ENCODE measurements at places on chromosomes 4 and X. TPM values are rescaled to one million over a fixed set of nuclear protein-coding genes. Genes with fewer than 3 reads are reported as not detected.

- H3K27me3 ChIP-seq = no peaks in the 10 kb centered on the region
- no peaks in the 10 kb centered on the region for H3K36me3 ChIP-seq
- no peaks in the 10 kb centered on the region for H3K4me1 ChIP-seq
- no peak overlapping the region for H3K4me3 ChIP-seq
- no peak overlapping the region for H3K27ac ChIP-seq
Observed at GRCh38 chr4:97590266-97590665, 553.0 kb downstream of the STPG2 start.

DNA sequence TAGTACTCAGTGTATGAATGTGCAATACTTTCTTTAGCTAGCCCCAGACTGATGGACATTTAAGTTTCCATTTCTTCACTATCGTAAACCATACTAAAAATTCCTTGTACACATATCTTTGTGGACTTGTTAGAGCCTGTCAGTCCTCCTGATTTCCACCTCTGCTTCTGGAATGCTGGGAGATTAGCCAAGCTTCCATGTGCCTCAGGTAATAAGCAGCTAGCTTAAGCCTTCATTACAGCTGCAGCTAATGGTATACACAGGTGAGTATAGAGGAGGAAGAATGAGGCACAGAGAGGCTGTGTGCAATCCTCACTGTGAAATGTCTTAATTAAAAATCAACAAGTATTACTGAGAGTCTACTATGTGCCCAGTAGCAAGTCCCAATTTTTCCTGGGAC, 9.8 kb downstream of the SMIM9 start:
- H3K4me3 ChIP-seq = no peak overlapping the region
- H3K27ac ChIP-seq = no peak overlapping the region
- no peaks in the 10 kb centered on the region for H3K36me3 ChIP-seq
- peaks cover 3% of the 10 kb centered on the region for H3K27me3 ChIP-seq

The CHRDL1 gene
- total RNA-seq = not detected

DNA sequence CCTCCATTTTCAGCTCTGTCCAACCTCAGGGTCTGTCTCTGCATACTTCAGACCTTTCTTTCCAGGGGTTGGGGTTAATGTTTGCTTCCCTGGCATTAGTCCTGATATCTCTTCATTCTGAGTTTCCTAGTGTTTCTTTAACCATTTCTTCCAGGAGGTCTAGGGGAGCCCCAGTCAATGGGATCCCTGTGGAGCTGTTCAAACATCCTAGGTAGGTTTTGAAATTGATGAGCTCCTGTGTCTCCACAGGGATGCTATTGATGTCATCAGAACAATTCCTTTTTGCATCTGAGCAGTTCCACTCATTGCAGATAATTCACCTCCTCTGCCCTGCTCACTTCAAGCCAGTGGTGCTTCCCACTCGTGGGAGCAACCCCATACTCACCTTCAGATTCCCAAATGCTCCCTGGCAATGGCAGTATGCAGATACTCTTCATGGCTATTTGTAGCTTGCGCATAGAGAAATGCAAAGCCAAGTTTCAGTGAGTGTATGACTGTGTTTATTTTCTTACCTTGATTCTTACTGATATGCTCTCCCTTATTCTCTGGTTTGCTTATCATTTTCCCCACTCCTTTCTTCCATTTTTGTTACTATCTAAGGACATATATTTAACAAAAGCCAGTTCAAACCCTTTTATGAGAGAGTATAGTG, 33.7 kb upstream of the LIMCH1 start:
- no peaks in the 10 kb centered on the region for H3K36me3 ChIP-seq
- no peak overlapping the region for H3K27ac ChIP-seq
- no peaks in the 10 kb centered on the region for H3K27me3 ChIP-seq
- no peaks in the 10 kb centered on the region for H3K4me1 ChIP-seq

DNA sequence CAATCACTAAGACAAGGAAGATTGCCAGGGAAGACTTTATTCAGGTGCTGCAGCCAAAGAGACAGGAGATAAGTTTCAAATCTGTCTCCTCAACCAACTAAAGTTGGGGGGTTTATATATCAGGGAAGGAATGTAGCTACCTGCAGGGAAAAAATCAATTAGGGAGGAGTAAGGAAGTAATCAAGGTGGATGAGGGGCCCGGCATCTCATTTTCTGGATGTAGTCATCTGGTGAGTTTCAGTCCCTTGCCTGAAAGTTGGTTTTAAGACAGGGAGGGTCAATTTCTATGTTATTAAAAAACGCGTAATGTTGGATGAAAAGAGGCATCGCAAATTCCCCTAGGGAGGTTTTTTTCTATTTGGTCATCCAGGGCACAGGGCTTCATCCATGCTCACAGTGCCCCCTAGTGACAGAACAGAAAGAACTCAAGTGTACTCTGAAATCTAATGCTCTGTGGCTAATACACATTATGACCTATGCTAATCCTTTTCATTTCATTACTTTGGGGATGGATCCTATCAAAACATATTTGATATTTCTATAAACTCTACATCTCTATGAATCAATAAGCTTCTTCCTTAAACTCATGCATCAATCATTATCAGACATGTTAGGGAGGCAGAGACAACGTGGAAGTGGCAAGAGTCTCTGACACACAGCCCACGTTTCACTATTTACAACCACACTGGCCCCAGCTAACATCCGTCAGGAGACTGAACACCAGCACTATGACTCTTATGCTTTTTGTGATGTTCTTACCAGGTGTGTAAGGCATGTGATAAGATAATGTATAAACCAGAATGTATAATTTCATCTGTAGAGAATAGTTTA, 1577.0 kb upstream of the TENM3 start:
- no peaks in the 10 kb centered on the region for H3K27me3 ChIP-seq
- DNase-seq = no peak

The TMEM164 gene
- total RNA-seq = 24.1 TPM

The TSPAN6 gene
- not detected for total RNA-seq

- H3K27me3 ChIP-seq = no peaks in the 10 kb centered on the region
- no peak overlapping the region for H3K27ac ChIP-seq
- H3K4me1 ChIP-seq = no peaks in the 10 kb centered on the region
- H3K4me3 ChIP-seq = no peak overlapping the region
Observed at GRCh38 chr4:43778187-43778915, 670.3 kb downstream of the KCTD8 start.

DNA sequence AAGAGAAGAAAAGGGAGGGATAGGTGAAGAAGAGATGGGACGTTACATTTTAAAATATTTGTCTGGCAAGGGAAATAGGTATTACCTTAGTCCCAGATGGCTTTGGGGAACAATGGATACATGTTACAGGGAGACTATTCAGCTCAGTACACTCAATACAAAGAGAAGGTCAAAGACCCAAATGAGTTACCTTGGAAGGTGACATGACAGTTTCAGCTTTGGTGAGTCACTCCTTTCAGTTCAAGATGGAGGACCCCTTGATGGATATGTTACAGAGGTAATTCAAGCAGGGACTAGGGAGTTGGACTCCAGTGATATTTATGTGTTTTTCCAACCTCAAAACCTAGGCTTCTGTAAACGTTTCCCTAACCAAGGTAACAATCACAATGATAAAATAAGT, 5.0 kb downstream of the NOA1 start:
- peaks cover 61% of the 10 kb centered on the region for H3K36me3 ChIP-seq
- H3K27me3 ChIP-seq = no peaks in the 10 kb centered on the region
- DNase-seq = no peak
- H3K4me3 ChIP-seq = no peak overlapping the region

The CLDN34 gene
- not detected for total RNA-seq

The IL2RG gene
- total RNA-seq = 637 TPM

The TMSB15B gene
- total RNA-seq = 7.5 TPM

DNA sequence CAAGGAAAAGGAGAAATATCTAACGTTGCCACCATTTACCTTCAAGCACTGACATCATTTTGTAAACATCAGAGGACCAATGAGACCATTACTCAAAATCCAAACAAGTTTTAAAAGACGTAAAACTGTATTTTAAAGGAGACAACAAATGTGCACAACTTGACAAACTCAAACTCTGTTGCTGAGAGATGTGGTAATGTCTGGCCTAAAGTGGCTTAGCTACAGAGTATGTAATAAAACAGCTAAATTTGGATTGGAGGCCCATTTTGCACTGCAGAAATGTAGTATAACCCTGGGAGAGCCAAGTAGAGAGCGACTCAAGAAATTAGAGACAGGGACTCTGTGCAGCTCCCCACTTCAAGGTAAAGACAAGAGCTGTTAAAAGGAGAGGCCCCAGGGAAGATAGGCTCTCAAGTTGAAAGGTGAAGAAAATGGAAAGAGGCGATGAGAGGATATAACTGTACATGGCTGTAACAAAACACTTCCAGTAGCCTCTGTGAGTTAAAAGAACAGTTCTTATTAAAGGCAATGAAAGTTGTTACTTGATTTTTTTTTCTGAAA, 20.3 kb downstream of the UNC5C start:
- no peaks in the 10 kb centered on the region for H3K4me1 ChIP-seq
- H3K27ac ChIP-seq = no peak overlapping the region
- DNase-seq = no peak
- H3K4me3 ChIP-seq = no peak overlapping the region
- H3K36me3 ChIP-seq = no peaks in the 10 kb centered on the region

DNA sequence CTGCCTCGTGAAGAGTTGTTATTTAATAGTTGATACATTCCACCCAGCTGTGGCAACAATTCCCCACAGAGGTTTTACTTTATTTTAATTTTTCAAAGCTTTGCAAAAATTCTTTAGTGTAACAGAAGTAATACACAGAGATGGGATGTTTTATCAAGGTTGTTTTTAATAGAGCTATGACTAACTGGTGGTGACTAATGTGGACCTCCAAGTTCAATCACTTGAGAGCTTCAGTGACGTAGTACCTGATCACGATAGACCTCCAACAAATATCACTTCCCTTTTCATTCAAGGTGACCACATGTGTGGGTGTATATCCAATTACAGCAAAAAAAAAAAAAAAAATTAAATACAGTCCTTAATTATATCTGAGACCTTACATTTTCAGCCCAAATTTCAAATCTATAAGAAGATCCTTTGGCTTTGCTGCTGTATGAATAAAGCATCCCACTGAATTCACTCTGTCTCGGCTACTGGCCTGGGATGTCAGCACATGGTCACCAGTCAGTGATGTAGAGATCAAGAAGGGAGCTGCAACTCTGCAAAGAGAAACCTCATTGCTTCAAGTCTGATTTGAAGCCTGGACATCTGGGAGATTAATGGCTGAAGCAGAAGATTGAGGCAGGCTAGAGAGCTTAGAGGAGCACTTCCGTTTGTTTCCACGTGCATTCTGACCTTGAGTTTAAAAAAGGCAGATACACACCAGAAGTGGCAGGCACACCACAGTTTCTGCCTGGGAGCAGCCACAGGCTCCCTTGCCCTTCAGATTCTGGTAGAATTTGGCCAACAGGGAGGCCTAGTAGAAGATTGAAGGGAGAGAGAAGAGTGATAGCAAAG, 345.9 kb upstream of the NOCT start:
- H3K4me1 ChIP-seq = no peaks in the 10 kb centered on the region
- H3K27me3 ChIP-seq = no peaks in the 10 kb centered on the region
- H3K27ac ChIP-seq = no peak overlapping the region
- no peak overlapping the region for H3K4me3 ChIP-seq
- no peak for DNase-seq

The NWD2 gene
- total RNA-seq = not detected

- no peak for DNase-seq
- H3K36me3 ChIP-seq = no peaks in the 10 kb centered on the region
- no peak overlapping the region for H3K27ac ChIP-seq
- peaks cover 6% of the 10 kb centered on the region for H3K27me3 ChIP-seq
Observed at GRCh38 chr4:83364312-83364711, 29.7 kb upstream of the HPSE start.

The VSIG1 gene
- 6.8 TPM for total RNA-seq

- peaks cover 34% of the 10 kb centered on the region for H3K36me3 ChIP-seq
- peak overlapping the region; percentile 3 for H3K4me3 ChIP-seq
Observed at GRCh38 chr4:153523164-153523796, 57.1 kb downstream of the TMEM131L start.

DNA sequence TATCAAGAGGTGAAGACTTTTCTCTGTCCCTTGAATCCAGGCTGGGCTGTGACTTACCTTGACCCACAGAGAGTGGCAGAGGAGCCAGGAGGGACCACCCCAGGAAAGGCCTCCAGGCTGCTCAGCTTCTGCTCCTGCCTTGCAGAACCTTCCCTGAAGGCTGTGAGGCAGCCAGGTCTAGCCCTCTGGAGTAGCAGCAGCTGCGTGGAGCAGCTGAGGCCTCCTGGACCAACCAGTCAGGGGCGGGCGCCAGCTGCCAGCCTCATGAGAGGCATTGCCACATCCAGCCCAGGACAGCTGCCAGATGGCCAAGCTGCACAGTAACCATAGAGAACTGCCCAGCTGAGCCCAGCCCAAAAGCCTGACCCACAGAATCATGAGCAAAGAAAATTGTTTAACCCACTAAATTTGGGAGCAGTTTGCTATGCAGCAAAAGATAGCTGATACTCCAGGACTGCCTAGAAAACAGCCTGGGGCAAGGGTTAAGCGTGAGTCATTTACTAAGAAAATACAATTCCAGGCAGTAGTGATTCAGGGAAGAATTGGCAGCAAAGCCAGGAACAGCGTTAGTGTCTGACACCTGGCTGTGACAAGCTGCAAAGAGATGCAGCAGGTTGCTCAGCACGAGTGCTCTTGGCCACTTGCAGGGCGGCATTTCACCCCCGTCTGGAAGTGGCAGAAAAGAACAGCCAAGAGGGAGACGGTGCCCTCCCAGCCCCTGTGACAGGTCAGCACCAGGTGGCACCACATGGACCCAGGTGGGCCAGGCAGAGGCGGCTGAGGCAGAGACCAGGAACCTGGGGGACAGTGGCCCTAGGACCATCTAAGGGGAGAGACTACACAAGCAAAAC, 14.7 kb upstream of the PDE6B start:
- H3K36me3 ChIP-seq = no peaks in the 10 kb centered on the region
- no peak overlapping the region for H3K4me3 ChIP-seq
- no peaks in the 10 kb centered on the region for H3K4me1 ChIP-seq
- H3K27me3 ChIP-seq = peaks cover 4% of the 10 kb centered on the region

GRCh38 chr4:77613267-77613666, 7.6 kb downstream of the CXCL13 start:
- peaks cover 1% of the 10 kb centered on the region for H3K4me1 ChIP-seq
- H3K27me3 ChIP-seq = peaks cover 22% of the 10 kb centered on the region
- H3K27ac ChIP-seq = no peak overlapping the region
- DNase-seq = no peak
- no peak overlapping the region for H3K4me3 ChIP-seq

The SPANXA2 gene
- total RNA-seq = not detected

DNA sequence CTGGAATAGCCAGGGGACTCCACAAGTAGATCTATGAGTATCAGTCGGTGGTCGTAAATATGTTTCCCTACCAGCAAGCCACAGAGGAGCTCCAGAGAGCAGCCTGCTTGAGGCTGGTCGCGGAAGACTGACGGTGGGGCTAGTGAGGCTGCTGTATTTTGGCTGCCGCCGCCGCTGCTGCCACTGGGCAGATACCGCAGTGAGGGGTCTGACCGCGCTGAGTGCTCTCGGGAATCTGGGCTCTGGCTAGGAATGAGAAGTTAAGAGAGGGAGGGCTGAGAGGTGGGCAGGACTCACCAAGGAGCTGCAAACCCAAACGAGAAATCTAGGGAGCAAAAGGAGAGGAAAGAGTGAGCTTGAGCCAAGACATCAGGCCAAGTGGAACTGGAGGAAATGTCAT, at the start of gene EXOC1L:
Gene EXOC1L, plus strand, starts transcription at position 157 of the 400 bp plus-strand sequence. Its CDS starts 237 bp downstream, at position 394.
- H3K4me1 ChIP-seq = no peaks in the 10 kb centered on the region
- H3K4me3 ChIP-seq = no peak within 1 kb of the TSS
- no peak for DNase-seq
- H3K27me3 ChIP-seq = peaks cover 18% of the 10 kb centered on the region

The TMPRSS11A gene
- total RNA-seq = not detected

- H3K27me3 ChIP-seq = no peaks in the 10 kb centered on the region
- no peak overlapping the region for H3K27ac ChIP-seq
- no peaks in the 10 kb centered on the region for H3K4me1 ChIP-seq
- no peaks in the 10 kb centered on the region for H3K36me3 ChIP-seq
Observed at GRCh38 chr4:7322166-7322991, 112.4 kb downstream of the PSAPL1 start.

- H3K36me3 ChIP-seq = no peaks in the 10 kb centered on the region
- H3K4me3 ChIP-seq = no peak overlapping the region
- no peak overlapping the region for H3K27ac ChIP-seq
- no peak for DNase-seq
- peaks cover 32% of the 10 kb centered on the region for H3K27me3 ChIP-seq
Observed at GRCh38 chr4:76753814-76754213, 144.1 kb downstream of the SOWAHB start.

The XPNPEP2 gene
- total RNA-seq = 2.1 TPM
